ENCODE measurements at places on chromosomes 6 and 20.

DNA sequence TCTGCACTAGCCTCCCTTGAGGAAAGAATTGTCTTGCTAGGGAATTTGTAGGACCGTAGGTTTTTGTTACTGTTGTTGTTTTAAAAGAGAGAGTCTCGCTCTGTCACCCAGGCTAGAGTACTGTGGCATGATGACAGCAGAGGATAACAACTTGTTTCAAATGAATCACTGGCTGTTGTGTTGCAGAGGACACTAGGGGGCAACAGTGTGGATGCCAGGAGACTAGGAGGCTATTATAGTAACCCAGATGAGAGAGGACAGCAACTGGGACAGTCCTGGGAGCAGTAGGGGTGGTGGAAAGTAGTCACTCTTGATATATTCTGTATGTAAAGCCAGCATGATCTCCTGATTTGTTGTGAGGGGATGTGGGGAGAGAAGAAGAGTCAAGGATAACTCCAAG is 41.8 kb upstream of the LAMA4 start:
- DNase-seq = peak; percentile 59

GRCh38 chr6:157834549-157834948 is 11.5 kb downstream of the SNX9 start:
- DNase-seq = no peak

- no peak for DNase-seq
These were observed 117.8 kb downstream of the RTN4IP1 start for GRCh38 chr6:106511288-106512047.

DNA sequence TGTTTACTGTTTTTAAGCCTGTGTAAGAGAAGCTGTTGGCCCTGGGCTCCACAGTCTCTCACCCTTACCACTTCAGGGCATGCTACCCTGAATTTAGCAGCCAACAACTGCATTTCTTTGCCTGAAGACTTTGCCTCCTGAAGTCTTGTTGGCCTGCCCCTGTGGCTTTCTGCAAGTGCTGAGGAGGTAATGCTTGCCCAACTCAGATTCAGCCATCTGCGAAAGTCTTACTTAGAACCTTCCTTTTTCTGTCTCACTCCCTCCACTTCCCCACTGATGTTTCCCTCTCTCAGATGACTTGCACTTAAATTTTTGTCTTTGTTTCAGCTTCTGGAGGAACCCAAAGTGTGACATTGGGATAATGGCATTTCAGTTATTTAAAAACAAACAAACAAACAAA is 11.8 kb upstream of the IBTK start:
- DNase-seq = no peak

- no peak for DNase-seq
These were observed 4.2 kb upstream of the POU3F2 start for GRCh38 chr6:98830146-98830545.

DNA sequence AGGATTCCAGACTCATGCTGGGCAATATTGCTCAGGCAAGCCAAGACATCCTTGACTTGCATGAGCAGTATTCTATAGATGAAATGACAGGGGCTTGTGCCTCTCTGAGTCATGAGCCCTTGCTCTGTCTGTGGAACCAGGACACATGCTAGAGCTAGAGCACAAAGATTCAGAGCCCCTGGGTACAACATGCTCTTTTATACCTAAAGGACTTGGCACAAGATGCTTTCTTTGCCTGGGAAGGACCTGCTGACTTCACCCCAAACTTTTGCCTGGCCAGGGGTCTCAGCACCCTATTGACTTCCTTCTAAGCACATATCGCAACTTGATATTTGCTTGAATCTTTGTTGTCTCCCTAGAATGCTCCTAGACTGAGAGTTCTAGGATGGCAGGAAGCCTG is 27.4 kb downstream of the TGM6 start:
- DNase-seq = no peak

- peak; percentile 84 for DNase-seq
These were observed 15.0 kb downstream of the ZNF217 start for GRCh38 chr20:53578492-53579222.

DNA sequence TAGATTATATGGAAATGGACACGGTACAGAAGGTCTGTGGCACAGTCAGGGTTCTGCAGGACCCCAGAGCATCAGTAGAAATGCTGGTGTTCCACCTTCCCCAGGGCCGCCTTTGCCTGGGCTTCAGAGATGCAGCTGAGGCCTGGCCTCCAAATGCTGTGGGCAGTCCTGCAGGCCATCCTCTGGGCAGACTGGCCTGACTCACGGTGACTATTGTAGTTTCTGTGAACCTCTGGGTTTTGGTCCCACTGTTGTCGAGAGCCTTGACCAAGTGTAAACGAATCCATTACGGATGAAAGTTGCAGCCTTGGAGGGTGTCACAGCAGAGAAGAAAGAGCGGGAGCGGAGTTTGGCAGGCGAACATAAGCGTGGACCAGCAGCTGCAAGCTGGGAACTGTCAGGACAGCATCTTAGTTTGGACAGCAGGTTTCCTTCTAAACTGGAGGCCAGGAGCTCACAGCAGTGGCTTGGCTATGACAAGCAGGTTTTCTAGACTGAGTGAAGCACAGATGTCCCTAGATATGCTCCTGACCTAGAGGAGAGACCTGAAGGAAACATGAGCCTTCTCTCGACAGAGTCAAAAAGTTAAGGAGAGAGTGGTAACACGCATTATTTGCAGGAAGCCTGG is 46.2 kb upstream of the BCLAF1 start:
- DNase-seq = no peak

- DNase-seq = no peak
These were observed 478.8 kb downstream of the CD83 start for GRCh38 chr6:14596410-14596809.

GRCh38 chr6:155126727-155127439 is 131.8 kb downstream of the TIAM2 start:
- peak; percentile 57 for DNase-seq
